ENCODE measurements at places on chromosomes 3 and 15. TPM values are rescaled to one million over a fixed set of nuclear protein-coding genes. Genes with fewer than 3 reads are reported as not detected.

The LDHAL6B gene
- polyA plus RNA-seq, result not detected

The SPTSSB gene
- polyA plus RNA-seq, result 2.3 TPM

DNA sequence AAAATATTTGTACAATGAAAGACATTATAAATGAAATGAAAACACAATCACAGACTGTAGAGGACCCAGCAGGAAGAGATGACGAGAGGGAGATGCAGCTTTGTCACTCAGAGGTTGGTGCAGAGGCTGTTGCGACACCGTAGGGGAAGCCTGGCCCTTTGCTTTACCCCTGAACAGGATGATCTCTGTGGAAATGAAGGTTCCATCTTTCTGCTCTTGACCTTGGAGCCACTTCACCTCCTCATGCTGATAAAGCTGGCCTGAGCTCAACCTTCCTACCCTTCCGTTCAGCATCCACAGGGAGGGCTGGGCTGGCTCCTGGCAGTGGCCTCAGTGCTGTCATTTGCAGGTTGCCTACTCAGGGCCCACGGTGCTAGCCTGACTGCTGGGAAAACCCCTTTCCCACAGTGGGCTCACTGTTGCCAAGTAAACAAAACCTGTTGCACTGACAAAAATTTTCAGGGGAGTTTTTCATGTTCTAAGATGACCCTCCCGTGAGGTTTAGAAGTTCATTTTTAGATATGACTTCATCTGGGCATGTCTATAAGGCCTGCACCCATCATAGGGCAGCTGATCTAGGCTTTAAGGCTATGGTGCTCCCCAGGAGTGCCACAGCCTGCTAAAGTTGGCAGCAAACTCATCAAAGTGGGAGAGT, 3.0 kb upstream of the CD80 start:
- no peak for DNase-seq
- no peak overlapping the region for H3K4me3 ChIP-seq

DNA sequence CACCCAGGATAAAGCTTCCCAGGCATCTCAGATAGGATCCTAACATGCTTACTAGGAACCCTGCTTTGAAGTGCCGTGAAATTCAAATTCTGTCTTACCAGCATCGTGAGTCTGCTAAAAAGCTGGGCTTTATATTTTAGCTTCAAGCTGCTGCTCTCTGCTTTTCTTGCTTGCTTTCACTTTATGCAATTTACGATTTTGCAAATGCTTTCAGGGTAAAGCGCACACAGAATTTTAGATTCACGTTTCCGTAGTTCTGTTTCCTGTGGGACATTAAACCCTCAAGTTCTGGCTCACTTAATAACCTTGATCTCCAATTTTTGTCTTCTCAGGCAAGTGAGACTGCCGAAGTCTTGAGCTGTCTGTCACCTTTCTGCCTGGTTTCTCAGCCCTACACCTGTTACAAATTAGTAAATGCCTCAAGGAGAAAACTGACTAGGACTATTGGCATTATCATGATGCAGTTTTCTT, 170.5 kb upstream of the TGFBR2 start:
- no peak overlapping the region for H3K27ac ChIP-seq
- DNase-seq, result no peak
- H3K4me1 ChIP-seq, result no peaks in the 10 kb centered on the region
- no peaks in the 10 kb centered on the region for H3K36me3 ChIP-seq

The TP63 gene
- 225 TPM for polyA plus RNA-seq

All from keratinocyte (primary cell).